ENCODE measurements at places on chromosomes 5 and 9. TPM values are rescaled to one million over a fixed set of nuclear protein-coding genes. Genes with fewer than 3 reads are reported as not detected.

DNA sequence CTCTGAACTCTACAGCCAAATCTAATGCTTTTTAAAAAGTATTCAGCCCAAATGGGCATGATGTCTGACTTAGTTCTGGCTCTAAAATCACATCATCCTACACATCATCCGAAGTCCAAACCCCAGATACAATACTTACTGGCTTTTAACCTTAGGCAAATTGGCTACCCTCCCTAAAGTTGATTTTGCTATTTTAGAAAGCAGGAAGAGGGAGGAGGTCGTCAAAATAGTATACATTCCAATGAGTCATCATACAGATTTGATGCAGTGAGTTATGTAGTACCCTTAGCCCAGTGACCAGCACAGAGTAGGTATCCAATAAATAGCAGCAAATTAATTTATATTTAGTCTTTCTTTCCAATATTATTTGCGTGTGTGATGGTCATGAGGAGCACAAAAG is 582.0 kb upstream of the TUSC1 start:
- no peak for DNase-seq
- no peaks in the 10 kb centered on the region for H3K36me3 ChIP-seq
- H3K4me3 ChIP-seq: no peak overlapping the region

- H3K4me1 ChIP-seq: peaks cover 22% of the 10 kb centered on the region
- H3K27ac ChIP-seq: peak overlapping the region; percentile 60
- H3K27me3 ChIP-seq: no peaks in the 10 kb centered on the region
- H3K36me3 ChIP-seq: no peaks in the 10 kb centered on the region
Observed at GRCh38 chr9:91208837-91209236, 152.9 kb downstream of the AUH start.

- peaks cover 13% of the 10 kb centered on the region for H3K4me1 ChIP-seq
- DNase-seq: no peak
Observed at GRCh38 chr5:111221139-111221538, 3.0 kb upstream of the CAMK4 start.

DNA sequence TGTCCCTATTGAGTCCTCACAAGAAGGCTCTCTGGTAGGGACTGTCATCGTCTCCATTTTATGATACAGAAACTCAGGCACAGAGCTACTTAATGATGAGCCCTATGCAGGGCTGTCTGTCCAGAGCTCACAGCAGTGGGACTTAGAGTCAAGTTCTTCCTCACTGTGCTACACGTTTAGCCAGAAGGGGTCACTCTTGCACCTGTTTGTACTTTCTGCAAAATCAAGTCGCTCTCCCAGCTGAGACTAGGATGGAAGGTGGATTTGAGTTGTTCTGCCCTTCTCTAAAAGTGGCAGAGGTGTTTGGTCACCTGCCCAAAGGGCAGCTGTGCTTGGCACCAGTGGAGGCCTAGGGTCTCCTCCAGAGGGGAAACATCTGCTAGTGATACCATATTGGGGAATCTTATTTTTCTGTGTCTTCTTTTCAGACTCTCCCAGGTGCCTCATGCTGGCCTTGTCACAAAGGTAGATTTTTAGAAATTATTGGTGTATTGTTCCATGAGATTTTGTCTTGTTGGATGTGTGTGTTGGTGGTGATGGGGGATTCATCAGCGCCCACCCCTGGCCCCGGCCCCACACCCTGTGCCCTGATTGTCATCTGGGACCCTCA is 104.2 kb downstream of the PPARGC1B start:
- no peak for DNase-seq
- no peak overlapping the region for H3K27ac ChIP-seq
- no peaks in the 10 kb centered on the region for H3K36me3 ChIP-seq
- H3K4me1 ChIP-seq: no peaks in the 10 kb centered on the region
- H3K4me3 ChIP-seq: no peak overlapping the region

GRCh38 chr5:8865686-8866374 is 680.0 kb downstream of the SEMA5A start:
- no peaks in the 10 kb centered on the region for H3K36me3 ChIP-seq
- H3K27ac ChIP-seq: no peak overlapping the region
- no peak for DNase-seq
- H3K4me3 ChIP-seq: no peak overlapping the region
- H3K4me1 ChIP-seq: no peaks in the 10 kb centered on the region
- H3K27me3 ChIP-seq: no peaks in the 10 kb centered on the region

GRCh38 chr9:121450241-121450640 is 49.4 kb downstream of the GGTA1 start:
- no peak overlapping the region for H3K4me3 ChIP-seq
- H3K27ac ChIP-seq: peak overlapping the region; percentile 1
- peaks cover 7% of the 10 kb centered on the region for H3K4me1 ChIP-seq
- no peak for DNase-seq
- H3K36me3 ChIP-seq: no peaks in the 10 kb centered on the region

- no peaks in the 10 kb centered on the region for H3K27me3 ChIP-seq
- H3K36me3 ChIP-seq: peaks cover 5% of the 10 kb centered on the region
- no peak overlapping the region for H3K27ac ChIP-seq
- no peaks in the 10 kb centered on the region for H3K4me1 ChIP-seq
- DNase-seq: no peak
- H3K4me3 ChIP-seq: no peak overlapping the region
Observed at GRCh38 chr9:137396634-137397367, 26.2 kb downstream of the EXD3 start.

DNA sequence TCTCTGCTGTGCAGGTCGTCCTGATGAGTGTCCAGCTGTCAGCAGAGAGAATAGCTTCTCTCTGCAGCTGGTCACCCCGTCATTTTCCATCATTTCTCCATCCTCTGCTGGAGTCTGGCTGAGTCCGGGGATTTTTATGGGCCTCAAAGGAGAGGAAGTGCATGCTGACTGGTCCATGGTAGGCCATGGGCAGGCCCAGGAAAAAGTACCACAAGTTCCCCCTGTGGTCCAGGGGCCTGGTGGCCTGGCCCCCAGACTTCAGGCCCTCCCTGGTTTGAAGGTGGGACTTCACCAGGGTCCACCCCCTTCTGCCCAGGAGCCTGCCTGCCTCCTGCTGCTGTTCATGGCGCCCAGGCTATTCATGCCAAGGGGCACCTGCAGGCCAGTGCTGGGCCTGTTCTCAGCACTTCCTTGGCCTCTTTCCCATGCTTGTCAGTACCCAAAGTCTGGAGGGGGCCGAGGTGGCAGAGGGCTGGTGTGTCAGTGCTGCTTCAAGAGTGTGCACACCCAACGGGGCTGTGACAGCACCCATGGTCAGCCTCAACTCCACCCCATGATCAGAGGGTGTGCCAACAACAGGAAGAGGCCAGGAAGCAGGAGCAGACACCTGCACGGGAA is 7.3 kb upstream of the MTMR12 start:
- no peak overlapping the region for H3K27ac ChIP-seq
- H3K4me3 ChIP-seq: no peak overlapping the region
- H3K27me3 ChIP-seq: no peaks in the 10 kb centered on the region
- H3K4me1 ChIP-seq: no peaks in the 10 kb centered on the region

- H3K4me3 ChIP-seq: no peak overlapping the region
- no peaks in the 10 kb centered on the region for H3K27me3 ChIP-seq
- H3K4me1 ChIP-seq: peaks cover 11% of the 10 kb centered on the region
- no peaks in the 10 kb centered on the region for H3K36me3 ChIP-seq
- DNase-seq: no peak
Observed at GRCh38 chr9:105309531-105309931, 65.1 kb downstream of the SLC44A1 start.

DNA sequence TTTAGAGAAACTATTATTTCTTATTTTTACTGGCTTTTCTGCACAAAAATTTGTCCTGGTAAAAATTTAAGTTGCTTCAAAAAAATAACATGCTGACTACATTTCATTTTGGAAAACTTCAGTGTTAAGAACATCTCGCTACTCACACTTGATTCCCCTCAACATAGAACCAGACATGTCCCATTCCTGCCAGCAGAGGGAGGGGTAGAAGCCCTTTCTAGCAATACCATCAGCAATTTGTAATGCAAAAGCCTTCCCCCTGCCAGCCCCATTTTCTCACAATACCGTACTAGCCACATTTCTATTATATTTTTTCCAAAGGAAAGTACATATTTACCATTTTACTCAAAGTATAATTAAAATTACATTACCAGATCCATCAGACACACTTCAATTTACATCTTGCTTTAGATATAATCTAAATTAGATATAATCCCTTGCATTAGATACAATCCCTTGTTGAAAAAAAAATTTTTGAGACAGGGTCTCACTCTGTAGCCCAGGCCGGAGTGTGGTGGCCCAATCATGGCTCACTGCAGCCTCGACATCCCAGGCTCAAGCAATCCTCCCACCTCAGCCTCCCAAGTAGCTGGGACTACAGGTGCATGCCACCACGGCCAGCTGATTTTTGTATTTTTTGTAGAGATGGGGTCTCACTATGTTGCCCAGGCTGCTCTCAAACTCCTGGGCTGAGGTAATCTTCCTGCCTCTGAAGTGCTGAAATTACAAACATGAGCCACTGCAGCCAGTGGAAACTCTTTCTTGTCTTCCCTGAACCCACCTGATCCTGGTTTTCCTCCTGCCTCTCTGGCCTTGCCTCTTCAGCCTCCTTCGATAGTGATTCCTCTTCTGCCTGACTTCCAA is 39.6 kb upstream of the IDNK start:
- no peaks in the 10 kb centered on the region for H3K27me3 ChIP-seq
- H3K27ac ChIP-seq: no peak overlapping the region
- H3K36me3 ChIP-seq: no peaks in the 10 kb centered on the region
- no peak overlapping the region for H3K4me3 ChIP-seq

- no peak for DNase-seq
- no peaks in the 10 kb centered on the region for H3K27me3 ChIP-seq
- H3K36me3 ChIP-seq: no peaks in the 10 kb centered on the region
- peaks cover 6% of the 10 kb centered on the region for H3K4me1 ChIP-seq
- no peak overlapping the region for H3K4me3 ChIP-seq
Observed at GRCh38 chr5:135100431-135100830, 66.4 kb upstream of the PITX1 start.

GRCh38 chr9:12740845-12741244 is 34.0 kb upstream of the LURAP1L start:
- no peaks in the 10 kb centered on the region for H3K36me3 ChIP-seq
- H3K27me3 ChIP-seq: no peaks in the 10 kb centered on the region
- H3K4me1 ChIP-seq: no peaks in the 10 kb centered on the region
- no peak overlapping the region for H3K4me3 ChIP-seq
- H3K27ac ChIP-seq: no peak overlapping the region

GRCh38 chr9:129609486-129610212 is 11.3 kb downstream of the C9orf50 start:
- no peak for DNase-seq
- no peaks in the 10 kb centered on the region for H3K36me3 ChIP-seq
- peak overlapping the region; percentile 95 for H3K27ac ChIP-seq
- no peaks in the 10 kb centered on the region for H3K27me3 ChIP-seq

- H3K36me3 ChIP-seq: no peaks in the 10 kb centered on the region
- no peak overlapping the region for H3K4me3 ChIP-seq
- H3K27me3 ChIP-seq: no peaks in the 10 kb centered on the region
- no peak overlapping the region for H3K27ac ChIP-seq
- DNase-seq: no peak
Observed at GRCh38 chr5:99694884-99695283, 766.1 kb upstream of the CHD1 start.

GRCh38 chr9:128033609-128034008 is 33.5 kb downstream of the NAIF1 start:
- no peak overlapping the region for H3K27ac ChIP-seq
- no peak overlapping the region for H3K4me3 ChIP-seq
- H3K27me3 ChIP-seq: no peaks in the 10 kb centered on the region
- H3K4me1 ChIP-seq: peaks cover 6% of the 10 kb centered on the region
- no peaks in the 10 kb centered on the region for H3K36me3 ChIP-seq

DNA sequence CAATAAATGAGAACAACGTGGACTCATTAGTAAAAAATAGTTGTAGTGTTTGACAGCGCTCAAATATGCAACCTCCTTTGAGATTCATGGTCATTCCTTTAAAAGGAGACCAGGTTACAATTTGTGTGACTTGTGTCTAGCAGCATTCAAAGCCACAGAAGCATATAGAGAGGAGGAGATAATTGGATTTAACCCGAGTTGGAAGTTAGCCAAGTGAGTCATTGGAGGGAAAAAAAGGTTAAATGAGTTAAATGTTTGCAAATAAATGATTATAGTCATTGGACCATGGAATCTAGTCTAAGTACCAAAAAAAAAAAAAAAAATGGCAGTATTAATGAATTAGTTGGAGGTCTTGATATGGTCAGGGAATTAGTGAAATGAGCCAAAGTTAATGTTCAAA is 90.9 kb downstream of the ITGA1 start:
- no peaks in the 10 kb centered on the region for H3K27me3 ChIP-seq
- no peak overlapping the region for H3K4me3 ChIP-seq
- DNase-seq: no peak
- no peaks in the 10 kb centered on the region for H3K4me1 ChIP-seq
- no peak overlapping the region for H3K27ac ChIP-seq

DNA sequence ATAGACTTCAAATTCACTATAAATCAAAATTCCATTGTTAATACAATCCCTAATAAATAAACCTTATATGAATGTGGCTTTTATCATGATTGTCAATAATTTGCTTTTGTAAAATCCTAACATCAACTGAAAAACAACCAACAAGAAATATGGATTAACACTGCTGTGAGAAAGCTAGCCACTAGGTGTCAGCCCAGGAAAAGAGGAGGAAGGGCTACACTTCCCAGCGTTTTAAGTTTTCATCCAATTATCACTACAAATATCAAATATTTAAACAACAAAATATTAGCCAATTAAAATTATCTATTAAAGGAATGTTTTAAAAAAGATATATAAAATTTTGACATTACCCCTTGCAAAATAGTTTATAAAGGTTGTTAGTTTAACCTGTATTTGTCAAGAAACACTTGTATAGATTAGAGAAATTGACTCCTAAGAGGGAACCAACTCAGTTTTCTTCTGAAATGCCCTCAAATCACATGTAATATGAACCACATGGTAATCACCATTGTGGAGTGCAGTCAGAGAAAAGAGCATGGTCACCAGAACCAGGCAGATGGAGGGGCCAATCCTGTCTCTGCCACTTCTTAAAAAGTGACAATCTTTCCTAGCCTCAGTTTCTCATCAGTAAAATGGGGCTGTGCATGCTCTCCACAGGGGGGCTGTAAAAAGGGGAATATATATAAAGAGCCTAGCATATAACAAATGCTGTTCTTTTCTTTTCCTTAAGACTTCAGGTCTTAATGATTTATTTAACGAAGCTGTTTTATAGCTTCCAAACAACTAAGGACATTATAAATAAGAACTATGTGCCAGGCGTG is 188.2 kb downstream of the CRB2 start:
- H3K27ac ChIP-seq: no peak overlapping the region
- H3K36me3 ChIP-seq: no peaks in the 10 kb centered on the region

GRCh38 chr9:133199648-133200321 is 9.3 kb downstream of the OBP2B start:
- peak overlapping the region; percentile 22 for H3K27ac ChIP-seq
- DNase-seq: no peak
- no peaks in the 10 kb centered on the region for H3K27me3 ChIP-seq
- no peaks in the 10 kb centered on the region for H3K4me1 ChIP-seq

Gene HINT2
- 24.1 TPM for total RNA-seq

Gene PPP3R2
- not detected for total RNA-seq

Gene FRMPD1
- 0.98 TPM for total RNA-seq

Gene CCDC152
- not detected for total RNA-seq

Gene CD74
- 530 TPM for total RNA-seq

Gene ECM2
- total RNA-seq: 10.8 TPM

Gene TMEM171
- total RNA-seq: not detected

Gene SAPCD2
- total RNA-seq: 2.7 TPM

Gene NMUR2
- not detected for total RNA-seq

Gene GRIA1
- total RNA-seq: not detected

Gene SLC25A2
- not detected for total RNA-seq

Gene ARID3C
- not detected for total RNA-seq

Gene SCGB3A2
- total RNA-seq: not detected

Measured in vagina (tissue), 2 donors.